ENCODE measurements at places on chromosomes 2 and 18.

GRCh38 chr18:48961547-48961946, 10.8 kb upstream of the SMAD7 start:
- no peak for DNase-seq

GRCh38 chr18:38305961-38306360, 740.4 kb upstream of the CELF4 start:
- no peak for DNase-seq

- DNase-seq: no peak
Measured at GRCh38 chr2:60557486-60557864, 4.0 kb upstream of the BCL11A start.

DNA sequence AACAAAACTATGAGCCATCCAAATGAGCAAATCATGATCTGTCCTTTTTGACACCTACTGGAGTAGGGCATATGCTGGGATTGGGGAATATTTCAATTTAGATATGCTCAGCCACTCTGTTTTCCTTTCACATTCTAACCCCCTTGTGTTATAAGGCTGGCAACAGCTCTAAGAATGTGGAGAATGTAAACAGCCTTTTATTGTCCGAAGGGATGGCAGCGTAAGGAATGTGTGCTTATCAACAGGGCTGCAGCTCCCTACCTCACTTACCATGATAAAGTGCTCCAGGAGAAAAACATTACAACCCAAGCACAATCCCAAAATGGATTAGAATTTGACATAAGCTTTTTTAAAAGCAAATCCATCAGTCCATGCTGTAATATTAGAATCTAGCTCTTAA, 2.2 kb downstream of the NXPH2 start:
- peak; percentile 48 for DNase-seq

- peak; percentile 52 for DNase-seq
Measured at GRCh38 chr2:20675701-20676352, 8.9 kb downstream of the GDF7 start.

DNA sequence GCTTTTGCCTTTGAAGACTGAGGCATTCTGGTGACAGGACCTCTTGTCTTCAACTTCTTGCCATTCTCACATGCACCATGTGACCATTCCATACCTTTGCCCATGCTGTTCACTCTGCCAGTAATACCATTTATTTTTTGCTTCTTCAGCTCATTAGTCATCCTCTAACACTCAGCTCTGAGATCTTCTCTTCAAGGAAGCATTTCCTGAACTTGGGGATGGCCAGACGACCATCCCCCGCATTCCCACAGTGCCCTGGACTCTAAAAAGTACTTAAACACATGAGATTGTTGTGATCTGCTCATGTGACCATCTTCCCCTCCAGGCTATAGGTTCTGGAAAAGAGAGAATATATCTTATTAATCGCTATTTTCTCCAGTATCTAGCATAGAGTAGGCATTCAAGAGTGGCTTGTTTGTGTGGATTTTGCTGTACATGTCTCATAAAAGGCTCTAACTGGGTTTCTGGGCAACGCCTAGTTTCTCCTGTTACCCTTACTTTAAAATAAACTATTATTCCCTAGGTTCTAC, 33.9 kb downstream of the PAX3 start:
- DNase-seq: no peak

All from HTR-8/SVneo (cell line).